ENCODE measurements at places on chromosomes 4 and X.

GRCh38 chrX:2503591-2504500 lies 3.1 kb upstream of the DHRSX start:
- DNase-seq = no peak

DNA sequence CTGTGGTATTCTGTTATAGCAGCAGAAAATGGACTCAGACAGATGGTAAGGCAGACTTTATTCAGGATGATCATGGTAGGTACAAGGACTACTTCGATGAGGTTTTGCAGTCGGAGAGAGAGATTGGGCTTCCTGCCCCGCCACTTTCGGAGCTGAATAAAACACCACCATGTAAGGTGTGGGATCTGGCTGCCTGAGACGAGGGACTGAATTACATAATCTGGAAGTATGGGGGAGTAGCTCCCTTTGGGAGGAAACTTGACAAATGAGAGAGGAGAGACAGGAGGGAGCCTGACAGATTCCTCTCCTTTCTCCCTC lies 255.5 kb upstream of the GATB start:
- no peak for DNase-seq

- peak; percentile 29 for DNase-seq
Observed at GRCh38 chr4:42396752-42397634, at the start of gene SHISA3. TSS of gene SHISA3 (plus strand) at chr4:42397488. CDS start at chr4:42398057, 569 bp downstream.

GRCh38 chr4:31391976-31392375 lies 671.8 kb downstream of the PCDH7 start:
- no peak for DNase-seq

GRCh38 chr4:20297261-20297660 lies 45.6 kb downstream of the SLIT2 start:
- no peak for DNase-seq

DNA sequence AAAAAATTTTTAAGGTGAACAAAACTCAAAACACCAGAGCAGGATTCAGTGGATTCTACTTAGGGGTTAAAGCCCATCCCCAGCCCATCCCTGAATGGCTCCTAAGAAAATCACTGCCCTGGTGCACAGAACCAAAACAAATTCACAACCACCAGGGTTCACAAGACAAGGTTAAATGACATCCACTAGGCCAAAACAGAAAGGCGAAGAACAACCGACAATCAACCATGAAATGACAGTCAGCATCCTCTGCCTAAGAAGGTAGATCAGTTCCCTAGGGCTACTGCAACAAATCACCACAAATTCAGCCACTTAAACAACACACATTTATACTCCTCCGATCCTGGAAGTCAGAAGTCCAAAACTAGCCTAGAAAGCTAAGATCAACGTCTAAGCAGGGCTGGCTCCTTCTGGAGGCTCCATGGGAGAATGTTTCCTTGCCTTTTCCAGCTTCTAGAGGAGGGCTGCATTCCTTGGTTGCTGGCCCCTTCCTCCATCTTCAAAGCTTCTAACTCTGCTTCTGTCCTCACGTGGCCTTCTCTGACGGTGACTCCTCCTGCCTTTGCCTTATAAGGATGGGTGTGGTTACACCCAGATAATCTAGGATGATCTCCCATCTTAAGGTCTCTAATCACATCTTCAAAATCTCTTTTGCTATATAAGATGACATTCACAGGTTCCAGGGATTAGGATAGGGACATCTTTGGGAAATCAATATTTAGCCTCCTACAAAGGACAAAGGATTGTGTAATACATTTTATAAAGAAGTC lies 1.8 kb downstream of the CCNQ start:
- DNase-seq = no peak

DNA sequence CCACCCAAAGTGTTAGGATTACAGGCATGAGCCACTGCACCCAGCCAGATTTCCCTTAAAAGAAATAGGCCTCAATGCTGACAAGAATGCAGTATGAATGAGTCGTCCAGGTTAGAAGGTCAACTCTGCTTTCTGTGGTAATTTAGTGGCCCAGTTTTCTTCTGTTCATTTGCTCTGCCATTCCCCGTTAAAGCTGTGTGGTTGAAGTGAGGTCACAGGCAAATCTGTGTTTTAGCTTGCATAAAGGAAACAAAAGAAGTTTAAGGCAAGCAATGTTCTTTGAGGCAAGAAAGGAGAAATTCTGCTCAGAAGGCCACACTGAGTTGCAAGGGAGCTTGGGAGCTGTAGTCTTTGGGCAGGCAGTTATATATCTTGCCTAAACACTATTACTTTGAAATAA lies 176.8 kb downstream of the LARP7 start:
- DNase-seq = no peak

- DNase-seq = peak; percentile 40
Observed at GRCh38 chr4:57109847-57110639, at the start of gene IGFBP7. TSS of gene IGFBP7 (minus strand) at chr4:57110385. CDS start at chr4:57110351, 34 bp downstream.

DNA sequence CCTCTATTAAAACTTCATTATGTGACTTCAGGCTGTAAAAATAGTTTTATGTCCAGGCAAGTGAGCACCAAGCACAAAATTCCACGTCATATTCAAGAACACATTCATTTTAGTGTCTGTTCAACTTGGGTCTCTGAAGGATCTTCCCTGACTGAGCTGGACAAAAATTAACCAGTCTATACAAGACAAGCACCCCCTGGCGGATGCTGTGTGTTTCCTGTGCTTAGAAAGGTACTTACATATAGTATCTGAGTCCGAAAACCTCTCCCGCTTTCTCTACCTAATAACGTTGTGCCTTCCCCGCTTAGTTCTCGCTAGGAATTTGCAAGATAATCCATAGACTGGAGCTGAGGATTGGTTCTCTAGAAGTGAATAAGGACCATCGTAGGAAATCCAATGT lies 2214.5 kb upstream of the TENM3 start:
- no peak for DNase-seq

DNA sequence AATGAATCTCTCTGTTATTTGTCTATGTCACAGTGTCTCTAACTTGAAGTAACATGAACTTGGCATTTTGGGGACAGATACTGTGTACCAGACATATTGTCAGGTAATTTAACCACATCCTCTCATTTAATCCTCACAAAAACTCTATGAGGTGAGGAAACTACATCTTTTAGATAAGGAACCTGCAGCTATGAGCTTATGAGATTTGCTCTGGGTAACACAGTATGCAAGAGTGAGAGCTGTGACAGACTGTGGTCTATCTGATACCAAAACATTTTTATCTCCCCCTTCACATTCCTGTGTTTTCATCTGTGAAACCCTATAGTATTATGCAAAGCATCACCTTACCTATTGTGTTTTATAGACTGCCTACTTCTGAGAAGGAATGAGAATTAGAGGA lies 58.4 kb upstream of the HS3ST1 start:
- DNase-seq = no peak

GRCh38 chr4:9987749-9988362 lies 33.4 kb downstream of the SLC2A9 start:
- DNase-seq = peak; percentile 35

GRCh38 chr4:154836513-154836912 lies 55.4 kb downstream of the RBM46 start:
- DNase-seq = no peak

DNA sequence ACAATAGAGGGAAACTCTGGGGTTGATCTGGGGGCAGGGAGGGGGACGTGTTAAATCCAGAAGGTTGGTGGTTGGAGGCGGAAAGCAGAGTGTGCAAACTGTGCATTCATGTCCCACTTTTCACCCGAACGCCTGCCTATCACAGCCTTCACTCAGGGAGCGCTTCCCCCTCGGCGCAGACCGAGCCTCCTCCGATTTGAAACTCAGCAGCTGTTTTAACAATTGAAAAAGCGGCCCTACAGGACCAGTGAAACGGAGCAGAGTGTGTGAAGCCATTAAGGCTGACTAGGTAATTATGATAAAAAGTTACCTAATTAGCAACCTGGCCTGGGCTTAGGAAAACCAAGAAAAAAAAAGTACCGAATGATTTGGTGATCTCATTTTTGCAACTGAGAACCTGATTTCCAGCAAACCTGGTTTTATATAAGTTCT lies 685 bp upstream of the NDNF start:
- DNase-seq = no peak

DNA sequence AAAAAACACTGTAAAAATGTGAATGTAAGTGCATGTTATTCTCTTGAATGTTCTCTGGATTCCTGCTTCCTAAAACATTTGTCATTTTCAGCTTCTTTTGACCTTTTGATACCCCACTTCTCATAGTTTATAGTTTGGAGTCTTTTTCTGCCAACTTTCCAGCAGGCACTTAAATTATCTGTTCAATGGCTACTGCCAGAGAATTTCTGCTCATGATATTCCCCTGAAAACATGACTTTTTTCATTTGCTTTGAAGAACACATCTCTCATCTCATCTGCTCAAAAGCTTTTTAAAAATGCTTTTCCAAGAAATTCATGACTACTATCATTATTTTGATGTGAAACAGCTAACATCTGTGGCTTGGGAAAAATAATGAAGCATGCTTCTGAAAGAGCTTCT lies 269.7 kb upstream of the PCDH7 start:
- DNase-seq = no peak

- no peak for DNase-seq
Observed at GRCh38 chr4:79225360-79225759, 100.5 kb downstream of the NAA11 start.

DNA sequence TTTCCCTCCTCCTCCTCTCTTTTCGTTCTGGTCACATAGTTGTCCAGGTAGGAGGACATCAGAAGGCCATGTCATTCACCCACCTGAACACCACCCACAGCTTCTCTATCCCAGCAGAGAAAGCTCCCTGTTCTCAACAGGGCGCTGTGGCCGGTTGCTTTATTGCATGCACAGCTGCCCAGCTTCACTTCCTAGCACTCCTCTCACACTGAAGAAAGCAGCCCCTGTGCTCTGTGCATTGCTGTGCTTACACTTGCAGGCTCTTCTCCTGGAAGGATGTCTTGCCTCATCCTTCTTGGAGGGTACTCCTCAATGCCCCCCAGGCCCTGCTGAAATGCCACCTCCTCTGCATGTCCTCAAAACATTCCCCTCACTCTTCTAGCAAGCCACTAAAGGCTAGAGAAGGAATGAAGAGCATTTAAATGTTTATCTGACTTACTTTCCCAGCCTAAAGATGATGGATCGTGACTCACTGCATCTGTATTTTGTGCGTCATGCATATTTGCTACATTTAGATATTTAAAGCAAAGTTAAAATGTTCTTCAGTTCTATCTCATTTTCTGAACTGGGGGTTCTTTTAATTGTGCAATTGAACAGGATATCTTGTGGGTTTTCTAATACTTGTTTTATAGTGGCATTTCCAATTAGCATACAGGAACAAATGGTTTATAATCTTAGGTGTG lies 186.4 kb upstream of the PUDP start:
- DNase-seq = no peak

- DNase-seq = no peak
Observed at GRCh38 chr4:168475745-168476144, 4.5 kb downstream of the DDX60L start.

DNA sequence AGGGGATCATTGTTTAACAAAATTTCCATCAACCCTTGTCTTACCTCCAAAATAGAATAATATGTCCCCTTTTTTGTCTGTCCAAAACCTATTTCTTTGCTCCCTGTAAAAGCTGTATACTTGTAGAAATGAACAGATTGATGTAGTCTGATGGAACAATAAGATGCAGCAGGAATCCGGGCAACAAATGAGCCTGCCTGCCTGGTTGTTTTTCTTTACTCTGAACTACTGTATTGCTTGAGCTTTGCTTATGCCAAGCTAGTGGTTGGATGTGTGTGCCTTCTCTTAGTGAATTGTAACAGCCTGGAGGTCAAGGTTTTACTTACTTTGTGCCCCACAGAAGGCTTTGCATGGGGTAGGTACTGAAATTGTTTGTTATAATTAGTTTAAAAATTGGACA lies 116.2 kb upstream of the TLL1 start:
- no peak for DNase-seq

GRCh38 chr4:79298027-79298426 lies 27.8 kb downstream of the NAA11 start:
- DNase-seq = no peak

DNA sequence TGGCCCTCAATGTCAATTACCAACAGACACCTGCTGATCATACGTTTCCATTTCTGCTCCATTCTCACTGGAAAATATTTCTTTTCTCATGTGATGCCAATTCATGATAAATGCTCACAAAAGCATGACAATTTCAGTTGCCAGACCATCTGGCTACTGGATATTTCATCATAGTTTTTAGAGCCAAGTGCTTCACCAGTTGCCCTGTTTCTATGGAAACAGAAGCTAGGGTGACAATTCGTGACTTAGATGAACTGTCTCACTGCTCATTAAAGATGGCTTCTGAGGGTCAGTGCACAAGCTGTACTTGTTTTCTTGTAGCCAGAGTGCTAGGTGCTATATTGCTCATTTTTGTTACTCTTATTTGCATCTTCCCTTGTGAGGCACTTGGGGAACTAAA lies 184.9 kb downstream of the COMMD8 start:
- DNase-seq = no peak

DNA sequence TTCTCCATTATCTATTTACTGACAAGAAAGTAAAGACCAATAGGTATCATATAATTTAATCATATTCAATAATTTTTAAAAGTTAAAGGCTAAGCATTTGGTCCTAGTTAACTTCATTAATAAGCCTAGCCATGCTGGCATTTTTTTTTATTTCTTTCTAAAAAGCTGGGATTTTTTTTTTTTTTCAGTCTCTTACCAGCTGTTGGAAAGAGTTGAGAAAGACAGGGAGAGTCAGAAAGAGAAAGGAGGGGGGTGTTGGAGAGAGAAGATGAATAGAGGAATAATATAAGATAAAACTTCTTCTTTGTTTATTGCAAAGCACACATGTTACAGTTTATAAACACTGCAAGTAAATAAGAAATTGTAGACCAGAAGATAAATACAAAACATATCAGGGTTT lies 5.9 kb upstream of the NR3C2 start:
- no peak for DNase-seq

DNA sequence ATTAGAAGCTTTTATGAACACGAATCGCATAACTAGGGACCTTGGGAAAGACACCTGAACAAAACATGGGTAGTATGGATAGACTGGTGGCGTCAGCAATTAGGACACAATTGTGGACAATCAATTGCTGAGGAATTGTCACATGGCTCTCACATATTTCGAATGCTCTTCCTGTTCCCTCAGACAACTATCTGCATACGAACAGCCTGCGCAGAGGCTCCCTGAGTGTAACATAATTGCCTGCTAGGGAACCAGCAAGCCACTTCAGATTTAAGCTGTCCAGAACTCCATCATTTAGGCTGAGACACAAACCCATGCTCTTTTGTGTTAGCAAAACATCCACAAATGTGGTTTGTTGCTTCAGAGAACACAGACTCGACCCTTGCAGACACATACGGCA lies 160.8 kb downstream of the MGST2 start:
- DNase-seq = no peak

DNA sequence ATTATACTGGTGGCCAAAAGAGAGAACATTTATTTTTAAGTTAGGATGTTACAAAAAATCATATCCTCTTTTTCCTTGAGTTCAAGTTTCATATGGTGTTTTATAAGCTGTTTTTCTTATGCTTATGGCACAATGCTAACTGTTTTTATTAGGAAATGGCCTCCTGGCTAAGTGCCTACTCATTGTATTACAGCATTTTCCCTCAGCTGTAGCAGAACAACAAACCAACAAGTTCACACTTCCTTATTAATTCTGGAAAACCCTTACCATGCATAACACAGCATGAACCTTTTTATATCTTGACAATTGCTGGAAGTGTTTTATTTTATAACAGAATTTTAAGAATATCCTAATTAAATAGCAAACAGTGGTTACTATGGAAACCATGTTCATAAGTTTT lies 165.8 kb downstream of the GASK1B start:
- peak; percentile 90 for DNase-seq

- DNase-seq = no peak
Observed at GRCh38 chr4:113881256-113881655, 98.2 kb downstream of the ARSJ start.

GRCh38 chr4:42144028-42144427 lies 8.4 kb downstream of the BEND4 start:
- no peak for DNase-seq

Data from suppressor macrophage treated with lipopolysaccharide for 4 hours (primary cell).